ENCODE measurements at places on chromosomes 6 and 20.

DNA sequence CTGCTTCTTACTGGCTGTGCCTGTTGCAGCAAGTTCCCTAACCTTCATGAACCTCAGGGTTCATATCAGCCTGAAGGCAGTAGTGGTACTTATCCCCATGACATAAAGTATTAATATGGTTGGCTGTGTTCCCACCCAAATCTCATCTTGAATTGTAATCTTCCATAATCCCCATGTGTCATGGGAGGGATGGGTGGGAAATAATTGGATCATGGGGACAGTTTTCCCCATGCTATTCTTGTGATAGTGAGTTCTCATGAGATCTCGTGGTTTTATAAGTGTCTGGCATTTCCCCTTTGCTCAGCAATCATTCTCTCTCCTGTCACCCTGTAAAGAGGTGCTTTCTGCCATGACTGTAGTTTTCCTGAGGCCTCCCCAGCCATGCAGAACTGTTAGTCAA, 61.8 kb downstream of the FAM229B start:
- no peak for DNase-seq

DNA sequence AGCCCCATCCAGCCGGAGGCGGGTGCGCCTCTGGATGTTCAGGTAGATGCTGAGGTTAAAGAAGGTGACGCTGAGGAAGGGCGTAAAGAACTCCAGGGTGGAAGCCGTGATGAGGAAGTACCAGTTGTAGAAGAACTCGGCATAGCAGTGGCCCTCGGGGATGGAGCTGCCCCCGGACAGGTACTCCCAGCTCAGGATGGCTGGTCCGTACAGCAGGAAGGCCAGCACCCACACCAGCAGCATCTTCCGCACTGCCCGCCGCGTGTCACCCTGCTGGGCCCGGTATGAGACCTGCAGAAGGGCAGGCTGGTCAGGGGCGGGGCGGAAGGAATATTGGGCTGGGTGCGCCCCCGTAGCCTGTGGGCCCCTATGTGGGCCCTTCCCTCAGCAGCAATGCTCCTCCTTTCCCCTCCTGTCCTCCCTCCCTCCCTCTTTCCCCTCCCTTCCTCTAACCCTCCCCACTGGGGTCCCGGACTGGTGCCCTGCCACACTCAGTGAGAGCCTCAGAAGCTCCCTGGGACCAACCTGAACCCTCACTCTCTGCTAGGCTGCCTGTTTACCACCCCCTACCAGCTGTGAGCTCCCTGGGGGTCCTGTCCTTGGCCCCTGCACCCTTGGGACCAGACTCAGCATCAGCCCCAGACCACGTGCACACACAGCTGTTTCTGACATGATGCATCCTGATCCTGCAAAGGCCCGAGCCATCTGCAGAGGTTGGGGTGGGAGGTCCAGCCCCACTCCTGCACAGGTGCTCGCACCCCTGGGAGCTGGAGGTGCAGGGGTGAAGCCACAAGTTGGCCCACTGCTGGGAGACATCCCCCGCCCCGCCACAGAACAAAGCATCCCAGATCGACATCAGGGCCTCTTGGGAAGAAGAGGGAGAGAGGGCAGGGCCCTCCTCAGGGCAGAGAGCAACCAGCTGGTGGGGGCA, 3.2 kb downstream of the HRH3 start:
- DNase-seq, result no peak

DNA sequence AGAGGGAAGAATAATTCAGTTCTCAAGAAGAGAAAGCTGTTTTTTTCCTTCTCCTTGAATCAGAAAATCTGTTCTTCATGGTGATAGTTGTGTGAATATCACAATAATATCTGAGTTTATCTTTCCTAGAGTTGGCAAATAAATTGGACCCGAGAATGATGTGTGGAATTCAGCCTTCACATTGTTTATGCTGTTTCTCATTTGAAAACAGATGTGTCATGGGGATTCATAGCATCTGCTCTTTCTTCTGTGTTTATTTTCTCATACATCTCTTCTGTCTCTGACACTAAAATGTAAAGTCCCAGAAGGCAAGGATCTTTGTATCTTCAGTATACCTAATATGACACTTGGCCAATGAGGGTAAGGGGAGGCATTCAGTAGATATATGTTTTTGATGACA, 103.6 kb upstream of the SGK1 start:
- no peak for DNase-seq

- no peak for DNase-seq
These were observed 110.0 kb downstream of the PLCB1 start for GRCh38 chr20:8242066-8242465.

DNA sequence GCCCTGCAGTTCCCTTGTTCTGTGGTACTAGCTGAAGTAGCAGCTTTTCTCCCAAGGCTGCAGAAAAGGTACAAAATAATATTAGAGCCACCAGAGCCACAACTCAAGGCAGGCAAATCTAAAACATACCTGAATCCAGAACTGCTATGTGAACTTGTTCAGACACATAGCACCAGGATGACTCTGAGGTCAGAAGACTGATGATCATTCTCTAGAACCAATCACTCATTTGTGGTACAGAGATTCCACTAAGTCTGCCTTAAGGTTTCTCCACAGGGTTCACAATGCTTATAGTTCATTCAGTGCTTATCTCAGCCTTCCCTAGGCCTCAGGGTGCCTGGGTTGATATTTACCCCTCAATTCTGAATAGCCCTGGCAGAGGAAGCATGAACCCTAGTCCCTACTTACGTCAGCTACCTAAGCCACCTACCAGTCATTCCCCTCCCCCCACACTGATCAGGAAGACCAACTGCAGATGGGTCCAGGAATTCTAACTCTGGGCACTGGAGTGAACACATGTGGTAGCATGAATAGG, 140.9 kb upstream of the MOCS1 start:
- DNase-seq, result no peak

GRCh38 chr6:26571592-26572296, 25.0 kb upstream of the ABT1 start:
- DNase-seq, result peak; percentile 96

DNA sequence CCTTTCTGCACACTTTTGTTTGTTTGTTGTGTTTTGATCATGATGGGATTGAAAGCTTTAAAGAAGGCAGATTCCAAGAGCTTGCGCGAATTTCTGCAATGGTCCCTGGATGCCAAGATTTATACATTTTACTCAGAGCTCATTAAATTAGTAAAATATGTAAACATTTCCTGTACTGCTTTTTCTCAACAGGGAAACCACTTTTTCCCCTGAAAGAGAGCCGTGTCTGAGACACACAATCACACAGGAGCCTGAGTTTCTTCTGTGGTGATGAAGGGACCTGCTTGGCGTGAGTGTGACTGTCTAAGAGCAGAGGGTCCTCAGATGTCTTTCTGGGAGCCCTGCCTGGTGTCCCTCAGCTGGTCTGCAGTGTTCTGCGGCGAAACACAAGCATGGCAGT, 12.1 kb upstream of the TAGAP start:
- no peak for DNase-seq

GRCh38 chr6:116386581-116387299, 16.0 kb downstream of the DSE start:
- DNase-seq, result no peak

GRCh38 chr6:111486921-111487320, 3.9 kb upstream of the REV3L start:
- DNase-seq, result no peak

- DNase-seq, result no peak
These were observed 55.0 kb downstream of the LYRM2 start for GRCh38 chr6:89583559-89583958.

DNA sequence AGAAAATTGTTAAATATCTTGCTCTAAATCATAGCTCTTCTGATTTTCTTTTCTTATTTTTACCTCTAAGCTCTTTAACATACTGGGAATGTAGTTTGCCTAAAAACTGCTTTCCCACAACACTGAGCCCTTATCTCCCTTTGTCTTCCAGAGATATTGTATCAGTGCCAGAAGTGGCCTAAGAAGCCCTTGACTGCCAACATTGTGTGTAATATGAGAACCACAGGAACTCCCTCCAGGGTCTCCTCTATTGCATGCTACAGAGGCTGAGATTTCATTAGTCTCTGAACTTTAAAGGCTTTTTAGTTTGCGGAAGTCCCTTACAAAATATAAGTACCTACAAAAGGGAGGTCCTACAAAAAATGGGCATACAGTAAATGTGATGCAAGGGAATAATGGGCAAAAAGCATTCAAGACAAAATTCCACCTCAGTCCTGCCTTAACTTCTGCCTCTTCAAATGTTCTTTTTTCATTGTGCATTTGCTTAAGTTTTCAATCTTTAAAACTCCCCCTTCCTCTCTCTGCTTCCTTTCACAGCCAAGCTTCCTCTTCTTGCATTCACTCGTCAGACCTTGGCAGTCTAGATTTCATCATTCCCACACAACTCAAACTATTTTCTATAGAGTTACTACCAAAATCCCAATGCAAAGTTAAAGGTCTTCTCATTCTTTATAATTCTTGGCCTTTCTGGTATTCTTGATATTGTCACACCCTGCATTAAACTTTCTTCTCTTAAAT, 76.5 kb downstream of the ADGRG6 start:
- peak; percentile 40 for DNase-seq

DNA sequence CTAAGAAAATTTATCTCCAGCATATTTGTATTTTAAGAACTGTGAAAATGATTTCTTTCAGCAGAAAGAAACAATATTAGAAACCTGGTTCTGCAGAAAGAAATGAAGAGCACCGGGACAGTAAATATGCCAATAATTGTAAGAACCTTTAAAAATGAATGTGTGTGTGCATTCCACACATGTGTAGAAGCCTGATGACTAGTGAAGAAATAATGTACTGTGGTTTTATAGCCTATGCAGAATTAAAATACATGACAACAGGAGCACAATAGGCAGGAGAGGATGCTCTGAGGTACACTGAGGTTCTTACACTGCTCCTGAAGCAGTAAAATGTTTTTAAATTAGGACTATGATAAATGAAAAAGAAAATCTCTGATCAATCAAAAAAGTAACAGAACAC, 48.9 kb downstream of the SNX14 start:
- no peak for DNase-seq

GRCh38 chr6:99873084-99873483, 120.9 kb downstream of the MCHR2 start:
- DNase-seq, result no peak

DNA sequence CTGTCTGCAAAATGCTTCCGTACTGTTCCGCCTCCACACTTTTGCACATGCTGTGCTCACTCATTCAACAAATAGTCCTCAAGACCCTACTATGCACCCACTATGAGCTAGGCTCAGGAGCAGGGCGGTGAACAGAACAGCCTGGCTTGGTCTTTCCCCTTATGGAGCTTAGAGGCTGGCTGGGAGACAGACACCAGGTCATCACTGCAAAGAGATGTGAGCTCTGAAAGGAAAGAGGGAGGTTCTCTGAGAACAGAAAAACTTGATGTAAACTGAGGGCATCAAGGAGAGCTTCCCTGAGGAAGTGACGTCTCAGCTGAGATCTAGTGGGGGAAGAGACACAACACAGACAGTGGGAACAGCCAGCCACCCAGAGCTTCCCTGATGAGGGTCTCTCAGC, 31.0 kb upstream of the TGM2 start:
- no peak for DNase-seq

DNA sequence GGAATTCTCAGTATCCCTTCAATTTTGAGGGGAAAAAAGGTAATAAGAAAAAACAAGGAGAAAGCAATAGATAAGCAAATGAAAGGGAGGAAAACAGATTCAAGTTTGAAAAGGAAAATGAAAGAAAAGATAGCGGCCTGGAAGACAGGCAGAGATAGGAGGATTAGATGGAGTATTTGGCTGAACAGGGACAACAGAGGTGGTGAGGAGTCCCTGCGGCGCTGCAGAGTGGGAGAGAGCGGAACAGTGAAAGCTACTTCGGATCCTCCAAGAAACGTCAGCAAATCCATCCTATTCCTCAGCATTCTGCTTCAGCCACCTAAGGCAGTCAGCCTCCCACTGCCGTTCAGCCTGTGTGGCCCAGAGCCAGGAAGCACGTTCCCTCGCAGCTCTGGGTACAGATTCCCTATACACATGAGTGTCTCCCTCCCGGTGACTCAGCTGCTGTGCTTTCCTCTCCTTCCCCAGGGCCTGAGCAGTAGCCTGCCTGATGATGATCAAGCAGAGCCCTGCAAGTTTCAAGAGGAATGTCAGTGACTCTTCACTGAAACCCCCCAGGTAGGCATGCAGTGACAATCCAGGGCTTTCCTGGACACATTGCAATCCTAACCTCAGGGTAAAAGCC, 43.4 kb upstream of the CDYL start:
- DNase-seq, result peak; percentile 26

- DNase-seq, result no peak
These were observed 68.0 kb upstream of the NXT1 start for GRCh38 chr20:23282546-23282945.

DNA sequence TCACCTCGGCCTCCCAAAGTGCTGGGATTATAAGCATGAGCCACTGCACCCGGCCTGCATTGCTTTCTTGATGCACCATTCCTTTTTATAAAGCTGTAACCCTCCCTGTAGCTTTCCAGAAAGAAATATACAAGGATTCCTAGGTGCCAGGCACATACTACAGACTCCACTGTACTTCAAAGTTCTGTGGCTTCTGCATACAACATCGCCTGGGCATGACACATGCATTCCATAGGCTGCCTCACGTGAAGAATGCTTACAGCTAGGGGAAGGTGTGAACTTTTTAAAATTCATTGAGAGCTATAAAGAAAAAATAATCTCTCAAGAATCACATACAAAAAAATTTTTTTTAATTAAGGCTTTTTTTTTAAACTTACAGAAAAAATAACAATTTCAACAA, 50.2 kb downstream of the TRAM2 start:
- DNase-seq, result no peak

DNA sequence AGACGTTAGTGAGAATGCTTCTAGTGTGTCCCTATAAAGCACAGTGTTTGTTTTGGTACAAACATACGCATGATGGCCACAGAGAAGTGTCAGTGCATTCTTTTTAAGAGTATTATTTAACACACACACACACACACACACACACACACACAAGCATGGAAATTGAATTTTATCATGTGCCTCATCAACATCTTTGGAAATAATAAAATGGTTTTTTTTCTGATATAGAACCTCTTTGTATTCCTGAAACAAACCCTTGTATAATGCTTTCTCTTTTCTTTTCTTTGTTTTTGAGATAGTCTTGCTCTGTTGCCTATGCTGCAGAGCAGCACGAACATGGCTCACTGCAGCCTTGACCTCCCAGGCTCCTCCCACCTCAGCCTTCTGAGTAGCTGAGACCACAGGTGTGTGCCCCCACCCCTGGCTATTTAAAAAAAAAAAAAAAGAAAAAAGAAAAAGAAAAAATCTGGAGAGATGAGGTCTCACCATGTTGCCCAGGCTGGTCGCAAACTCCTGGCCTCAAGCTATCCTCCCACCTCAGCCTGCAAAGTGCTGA, 116.2 kb upstream of the SYNDIG1 start:
- no peak for DNase-seq

- no peak for DNase-seq
These were observed 43.8 kb upstream of the LAMA4 start for GRCh38 chr6:112298021-112298745.

- DNase-seq, result no peak
These were observed 32.1 kb downstream of the FNDC1 start for GRCh38 chr6:159201336-159201735.

- DNase-seq, result no peak
These were observed 579.9 kb downstream of the EPM2A start for GRCh38 chr6:145155411-145155810.

- DNase-seq, result no peak
These were observed 212.6 kb upstream of the FOXQ1 start for GRCh38 chr6:1099264-1099663.

GRCh38 chr6:133983099-133983939, 30.3 kb downstream of the TBPL1 start:
- DNase-seq, result no peak

GRCh38 chr6:3136292-3137011, 17.9 kb downstream of the BPHL start:
- no peak for DNase-seq
